NCI-H526 treated with DMSO at 0.1 percent for 48 hours (cell line): ENCODE measurements at places on chromosomes 7 and 10.

- DNase-seq, result no peak
These were observed 42.0 kb upstream of the PDLIM1 start for GRCh38 chr10:95332666-95333249.

DNA sequence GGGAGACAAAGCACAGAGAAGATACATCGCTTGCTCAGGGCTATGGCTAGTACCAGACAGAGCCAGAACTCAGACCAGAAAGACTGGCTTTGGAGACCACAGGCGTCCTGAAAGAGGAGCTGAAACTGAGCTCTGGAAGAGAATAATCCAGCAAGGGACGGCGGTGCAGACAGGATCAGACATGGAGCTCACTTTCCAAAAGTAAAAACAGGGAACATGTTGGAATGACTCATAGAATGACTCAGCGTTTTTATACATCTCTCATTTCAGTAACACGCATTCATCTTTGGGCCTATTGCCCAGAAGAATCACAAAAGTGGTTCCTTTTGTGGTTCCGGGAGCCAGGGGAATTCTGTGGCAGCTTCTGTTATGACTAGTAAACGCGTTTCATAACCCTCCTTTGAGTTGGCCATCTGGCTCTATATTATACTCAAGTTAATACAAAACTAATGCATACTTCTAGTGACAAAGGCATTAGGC lies 37.2 kb downstream of the PLEKHS1 start:
- DNase-seq, result no peak

- DNase-seq, result no peak
These were observed 217.5 kb downstream of the SFMBT2 start for GRCh38 chr10:7193369-7193768.

GRCh38 chr10:93827056-93827804 lies 66.5 kb upstream of the SLC35G1 start:
- DNase-seq, result no peak

DNA sequence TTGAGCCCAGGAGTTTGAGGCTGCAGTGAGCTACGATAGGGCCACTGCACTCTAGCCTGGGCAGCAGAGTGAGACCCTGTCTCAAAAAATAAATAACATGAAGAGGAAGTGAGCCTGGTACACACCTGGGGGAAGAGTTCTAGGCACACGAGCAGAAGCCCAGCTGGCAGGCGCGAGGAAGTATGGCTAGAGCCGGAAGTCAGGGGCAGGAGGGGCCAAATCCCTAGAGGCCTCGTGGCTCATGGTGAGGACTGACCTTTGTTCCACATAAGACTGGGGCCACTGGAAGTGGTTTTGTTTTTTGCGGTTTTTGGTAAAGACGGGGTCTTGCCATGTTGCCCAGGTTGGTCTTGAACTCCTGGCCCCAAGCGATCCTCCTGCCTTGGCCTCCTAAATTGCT lies 117.6 kb downstream of the HIP1 start:
- no peak for DNase-seq

- DNase-seq, result peak; percentile 73
These were observed 26.5 kb downstream of the GTF2IRD1 start for GRCh38 chr7:74479961-74480829.

- DNase-seq, result no peak
These were observed 5.5 kb upstream of the VGF start for GRCh38 chr7:101170617-101171441.

DNA sequence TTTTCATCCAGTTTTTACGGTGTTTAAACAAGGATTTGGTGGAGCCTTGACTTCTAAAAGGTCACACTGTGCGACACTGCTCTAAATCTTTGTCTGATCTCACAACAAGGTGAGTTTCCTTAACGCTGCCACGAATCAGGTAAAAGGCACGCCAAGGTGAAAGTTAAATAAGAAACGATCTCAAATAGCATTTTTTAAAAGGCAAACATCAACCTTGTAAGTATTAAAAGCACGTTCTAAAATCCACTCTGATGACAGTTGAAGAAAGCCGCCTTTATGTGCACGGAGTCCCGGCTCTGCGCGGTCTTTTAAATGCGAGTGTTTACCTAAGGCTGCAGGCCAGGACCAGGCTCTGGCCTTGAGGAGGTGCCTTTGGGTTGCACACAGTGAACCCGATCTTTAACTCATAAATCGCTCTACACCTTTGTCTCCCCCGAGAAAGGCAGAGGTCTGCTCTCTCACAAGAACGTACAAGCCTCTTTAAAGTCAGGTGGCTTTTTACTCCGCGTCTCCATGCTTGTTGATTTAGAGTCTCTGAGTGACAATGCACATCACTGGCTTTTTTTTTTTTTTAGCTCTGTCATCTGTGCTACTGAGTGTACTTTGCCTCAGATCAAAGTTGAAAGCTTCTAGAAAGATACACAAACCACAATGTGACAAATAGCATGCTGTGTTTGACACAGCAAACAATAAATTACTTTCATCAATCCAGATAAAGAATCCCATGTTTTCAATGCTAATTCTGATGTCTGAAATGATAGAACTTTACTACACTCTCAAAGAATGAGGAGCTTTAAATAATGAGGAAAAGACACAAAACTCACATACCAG lies 25.9 kb upstream of the RNF32 start:
- no peak for DNase-seq
